ENCODE measurements at places on chromosomes 2 and 18.
A peak's percentile ranks its signal among the peaks of the same experiment; 100 is the strongest.

- DNase-seq, result no peak
Observed at GRCh38 chr2:29615841-29616240, 305.5 kb downstream of the ALK start.

GRCh38 chr18:56977309-56977708, 169.6 kb upstream of the BOD1L2 start:
- no peak for DNase-seq

- no peak for DNase-seq
Observed at GRCh38 chr2:98461498-98462049, 16.9 kb downstream of the INPP4A start.

DNA sequence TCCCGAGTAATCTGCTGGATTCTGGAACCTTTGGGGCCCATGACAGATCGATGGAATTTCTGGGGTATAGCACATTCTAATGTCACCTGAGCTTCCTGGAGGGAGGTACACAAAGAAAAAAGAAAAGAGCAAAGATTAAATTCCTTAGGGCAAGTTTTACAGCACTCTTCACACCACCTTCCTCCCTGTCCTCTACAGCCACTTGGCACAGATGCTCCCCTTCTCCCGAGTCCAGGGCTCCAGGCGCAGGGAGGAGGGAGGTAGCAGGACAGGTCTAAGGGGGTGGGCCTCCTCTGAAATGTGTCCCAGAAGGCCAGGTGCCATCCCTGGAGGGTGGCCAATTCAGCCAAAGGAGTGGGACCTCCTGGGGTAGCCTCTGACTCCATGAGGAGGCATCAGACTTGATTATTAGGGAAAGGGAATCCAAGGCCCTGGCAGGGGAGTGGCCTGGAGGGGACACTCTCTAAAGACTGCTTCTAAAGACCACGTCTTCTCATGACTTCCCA, 50.3 kb downstream of the ANO7 start:
- DNase-seq, result no peak

DNA sequence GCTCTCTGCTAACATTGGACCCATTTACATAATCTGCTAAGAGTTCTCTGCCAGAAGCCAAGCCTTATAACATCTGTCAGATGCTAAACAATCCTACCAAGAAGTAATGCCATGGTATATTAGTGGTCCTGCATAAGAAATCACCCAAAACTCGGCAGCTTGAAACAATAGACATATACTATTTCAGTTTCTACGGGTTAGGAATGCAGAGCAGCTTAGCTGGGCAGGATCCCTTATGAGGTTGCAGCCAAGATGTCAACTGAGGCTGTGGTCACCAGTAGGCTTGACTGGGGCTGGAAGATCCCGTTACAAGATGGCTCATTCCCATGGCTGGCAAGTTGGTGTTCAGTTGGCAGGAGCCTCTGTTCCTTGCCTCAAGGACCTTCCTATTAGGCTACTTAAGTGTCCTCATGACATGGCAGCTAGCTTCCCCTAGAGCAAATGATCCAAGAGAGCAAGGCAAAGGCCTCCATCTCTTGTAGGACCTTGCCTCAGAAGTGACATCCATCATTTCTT, 25.1 kb upstream of the SOS1 start:
- no peak for DNase-seq

GRCh38 chr2:196823750-196824522, 14.8 kb upstream of the C2orf66 start:
- DNase-seq, result peak; percentile 57

DNA sequence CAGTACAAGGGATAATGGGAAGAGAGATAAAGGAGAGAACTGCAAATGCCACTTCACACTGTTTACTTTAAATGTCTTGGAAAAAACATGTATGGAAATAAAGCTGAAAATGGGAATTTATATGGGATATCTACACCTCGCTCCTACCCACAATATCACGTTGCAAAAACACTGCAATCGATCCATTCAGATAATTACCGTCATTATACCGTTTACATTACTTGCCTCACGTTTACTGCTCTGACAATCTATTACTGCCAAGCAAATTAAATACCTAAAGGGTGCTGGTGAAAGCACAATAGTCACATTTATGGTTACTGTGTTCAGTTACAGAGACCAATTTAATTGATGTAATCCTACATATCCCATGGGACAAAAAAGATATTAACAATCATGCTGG, 214.7 kb upstream of the LYPD1 start:
- no peak for DNase-seq

GRCh38 chr18:48937869-48938750, 12.7 kb downstream of the SMAD7 start:
- no peak for DNase-seq

- no peak for DNase-seq
Observed at GRCh38 chr2:220282236-220282635, 654.8 kb downstream of the SLC4A3 start.

- DNase-seq, result no peak
Observed at GRCh38 chr18:63348508-63349136, 18.4 kb downstream of the KDSR start.

GRCh38 chr18:23723121-23723520, 33.9 kb downstream of the LAMA3 start:
- DNase-seq, result no peak

- no peak for DNase-seq
Observed at GRCh38 chr18:37527395-37527794, 38.2 kb downstream of the CELF4 start.

DNA sequence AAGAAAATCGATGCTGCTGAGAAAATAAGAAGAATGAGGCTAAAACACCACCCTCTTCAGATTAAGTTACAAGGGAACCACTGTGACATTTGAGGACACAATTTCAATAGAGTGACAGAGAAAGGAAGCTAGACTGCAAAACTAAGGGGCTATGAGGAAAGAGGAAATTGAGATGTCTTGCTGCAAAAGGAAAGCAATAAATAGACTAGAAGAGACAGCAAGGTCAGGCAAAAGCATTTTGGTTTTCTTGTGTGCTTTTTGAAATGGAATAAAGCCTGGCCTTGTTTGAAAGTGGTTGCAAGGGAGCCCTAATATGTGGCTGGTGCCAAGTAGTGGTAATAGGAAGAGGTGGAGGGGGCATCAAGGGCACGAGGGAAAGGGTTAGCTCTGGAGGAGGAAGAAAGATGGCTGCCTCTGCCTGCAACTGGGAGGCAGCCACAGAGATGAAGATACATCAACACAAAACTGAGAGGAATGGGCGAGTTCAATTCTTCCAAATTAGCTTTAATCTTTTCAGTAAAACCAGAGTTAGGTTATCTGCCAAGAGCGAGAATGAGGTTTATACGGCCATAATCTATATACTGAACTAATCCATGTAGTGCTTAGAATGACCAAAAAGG, 1.2 kb upstream of the MRO start:
- DNase-seq, result no peak

DNA sequence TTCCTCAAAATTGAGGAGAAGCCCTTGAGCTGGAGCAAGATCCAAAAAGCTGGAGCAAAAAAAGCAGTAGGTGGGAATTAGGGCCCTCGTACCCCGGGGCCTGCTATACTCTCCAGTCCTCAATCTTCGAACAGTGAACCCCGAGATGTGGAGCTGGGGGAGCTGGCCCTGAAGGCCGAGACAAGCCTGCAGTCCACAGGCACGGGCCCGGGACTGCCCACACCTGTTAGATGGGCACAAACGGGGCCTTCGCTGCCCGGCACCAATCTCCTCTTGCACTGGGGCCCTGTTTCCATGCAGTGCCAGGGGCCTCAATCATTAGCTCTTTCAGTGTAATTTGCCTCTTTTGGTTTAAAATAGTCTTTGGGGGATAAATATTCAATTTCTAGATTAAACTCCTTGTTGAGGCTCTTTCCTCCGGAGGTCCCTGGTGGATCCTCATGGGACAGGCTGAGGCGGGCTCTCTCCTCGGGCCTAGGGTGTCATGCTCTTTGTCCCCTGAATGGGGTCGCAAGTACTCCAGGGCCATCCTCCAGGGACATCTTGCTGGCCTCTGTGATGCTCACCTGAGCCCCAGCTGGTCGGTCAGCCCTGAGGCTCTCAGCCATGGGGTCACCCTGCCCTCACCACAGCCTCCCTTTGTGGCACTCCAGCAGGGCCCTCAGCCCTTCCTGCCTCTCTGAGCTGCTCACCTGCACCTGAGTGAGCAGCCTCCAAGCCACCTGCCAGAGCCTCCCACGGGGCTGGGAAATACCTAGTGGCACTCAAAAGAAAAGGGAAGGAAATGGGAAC, 223.6 kb downstream of the ALPK2 start:
- no peak for DNase-seq

- DNase-seq, result no peak
Observed at GRCh38 chr2:233462826-233463470, 103.6 kb downstream of the USP40 start.

DNA sequence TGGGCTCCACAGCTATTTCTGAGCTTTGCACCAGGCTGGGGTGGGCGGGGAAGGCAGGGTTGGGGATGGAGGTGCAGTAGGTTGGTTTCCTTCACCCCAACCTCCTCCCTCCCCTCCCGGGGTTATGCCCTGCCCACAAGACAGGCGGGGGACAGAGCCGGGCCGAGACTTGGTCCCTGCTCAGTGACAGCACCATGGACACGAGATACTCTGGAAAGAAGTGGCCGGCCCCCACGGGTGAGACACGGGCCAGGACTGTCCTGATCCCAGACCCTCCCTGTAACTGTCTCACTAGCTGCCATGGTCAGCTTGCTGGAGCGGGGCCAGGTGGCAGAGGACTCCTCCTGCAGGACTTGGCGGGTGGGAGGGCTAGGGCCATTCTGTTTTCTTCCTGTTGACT, 59.7 kb downstream of the DYSF start:
- no peak for DNase-seq

DNA sequence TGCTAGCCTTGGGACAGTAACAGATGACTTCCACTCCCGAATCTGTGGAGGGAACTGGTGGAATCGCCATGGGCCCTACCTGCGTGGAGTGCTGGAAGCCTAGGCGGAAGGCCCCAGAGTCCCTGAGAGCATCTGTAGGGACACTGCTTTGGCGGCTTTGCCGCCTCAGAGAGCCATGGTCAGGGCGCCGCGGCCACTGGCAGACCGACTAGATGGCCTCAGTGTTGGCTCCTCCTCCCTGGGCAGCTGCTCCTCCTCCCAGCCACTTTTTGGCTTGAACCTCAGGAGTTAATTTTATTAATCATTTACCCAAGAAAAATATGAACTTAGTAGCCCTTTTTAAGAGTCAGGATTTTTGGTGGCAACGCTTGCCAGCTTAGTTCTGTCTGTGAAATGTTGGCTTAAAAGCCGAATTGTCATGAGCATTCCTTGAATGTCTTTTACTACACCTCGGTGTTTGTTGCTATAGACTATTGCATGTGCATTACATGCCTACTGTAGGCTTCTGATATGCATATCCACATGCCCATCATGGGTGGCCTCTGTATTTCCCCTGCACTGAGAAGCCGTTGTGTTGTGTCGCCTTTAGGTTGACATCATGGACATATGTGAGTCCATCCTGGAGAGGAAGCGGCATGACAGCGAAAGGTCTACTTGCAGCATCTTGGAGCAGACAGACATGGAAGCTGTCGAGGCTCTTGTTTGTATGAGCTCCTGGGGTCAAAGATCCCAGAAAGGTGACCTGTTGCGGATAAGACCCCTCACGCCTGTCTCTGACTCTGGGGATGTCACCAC, 2.4 kb downstream of the KLF11 start:
- DNase-seq, result no peak

DNA sequence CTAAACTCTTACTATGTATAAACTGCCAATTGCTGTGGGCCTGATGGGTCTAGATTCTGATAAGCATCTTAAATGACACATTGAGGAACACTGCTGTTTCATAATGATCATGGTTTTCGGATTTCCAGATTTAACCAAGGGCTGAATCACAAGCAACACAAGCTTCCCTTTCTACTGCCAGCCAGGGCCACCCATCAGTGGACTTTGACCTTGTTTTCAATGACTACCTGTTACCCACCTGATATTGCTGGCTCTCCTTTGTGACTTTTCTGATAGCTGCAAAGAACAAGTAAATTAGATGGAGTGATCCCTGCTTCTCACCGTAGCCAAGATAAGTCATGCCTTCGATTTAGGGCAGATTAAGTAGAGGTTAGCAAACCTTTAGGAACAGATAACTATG, 259.0 kb downstream of the PAX3 start:
- no peak for DNase-seq

- no peak for DNase-seq
Observed at GRCh38 chr2:81299841-81300240, 995.3 kb upstream of the LRRTM1 start.

DNA sequence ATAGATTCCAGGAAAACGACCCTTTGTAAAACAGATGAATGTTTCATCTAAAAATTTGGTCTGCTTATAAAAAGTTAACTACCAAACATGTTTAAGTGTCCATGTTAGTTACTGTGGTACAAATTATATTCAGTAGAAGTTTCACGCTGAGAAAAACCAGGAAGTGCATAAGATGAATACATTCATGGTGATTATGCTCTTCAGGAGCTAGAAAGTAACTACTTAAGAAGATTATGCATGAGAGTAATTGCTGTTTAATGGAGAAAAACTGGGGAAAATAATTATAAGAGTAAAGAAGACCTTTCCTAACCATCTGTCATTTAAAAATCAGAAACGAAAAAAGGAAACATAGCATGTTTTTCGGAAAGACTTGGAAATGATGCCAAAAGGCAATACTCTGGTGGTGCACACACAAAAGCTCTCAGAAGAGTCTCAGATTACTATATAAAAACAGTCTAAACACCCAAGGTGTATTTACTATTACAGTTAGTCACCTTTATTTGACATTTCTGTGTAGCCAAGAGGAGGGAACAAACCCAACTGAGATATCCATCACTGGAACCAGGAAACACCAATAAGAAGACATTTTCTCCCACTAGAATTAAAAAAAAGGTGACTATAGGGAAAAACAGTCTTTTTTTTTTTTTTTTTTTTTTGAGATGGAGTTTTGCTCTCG, 38.8 kb upstream of the METTL21A start:
- no peak for DNase-seq

- no peak for DNase-seq
Observed at GRCh38 chr2:46273225-46273863, 23.9 kb upstream of the EPAS1 start.

GRCh38 chr2:191601060-191601459, 76.9 kb upstream of the NABP1 start:
- no peak for DNase-seq

DNA sequence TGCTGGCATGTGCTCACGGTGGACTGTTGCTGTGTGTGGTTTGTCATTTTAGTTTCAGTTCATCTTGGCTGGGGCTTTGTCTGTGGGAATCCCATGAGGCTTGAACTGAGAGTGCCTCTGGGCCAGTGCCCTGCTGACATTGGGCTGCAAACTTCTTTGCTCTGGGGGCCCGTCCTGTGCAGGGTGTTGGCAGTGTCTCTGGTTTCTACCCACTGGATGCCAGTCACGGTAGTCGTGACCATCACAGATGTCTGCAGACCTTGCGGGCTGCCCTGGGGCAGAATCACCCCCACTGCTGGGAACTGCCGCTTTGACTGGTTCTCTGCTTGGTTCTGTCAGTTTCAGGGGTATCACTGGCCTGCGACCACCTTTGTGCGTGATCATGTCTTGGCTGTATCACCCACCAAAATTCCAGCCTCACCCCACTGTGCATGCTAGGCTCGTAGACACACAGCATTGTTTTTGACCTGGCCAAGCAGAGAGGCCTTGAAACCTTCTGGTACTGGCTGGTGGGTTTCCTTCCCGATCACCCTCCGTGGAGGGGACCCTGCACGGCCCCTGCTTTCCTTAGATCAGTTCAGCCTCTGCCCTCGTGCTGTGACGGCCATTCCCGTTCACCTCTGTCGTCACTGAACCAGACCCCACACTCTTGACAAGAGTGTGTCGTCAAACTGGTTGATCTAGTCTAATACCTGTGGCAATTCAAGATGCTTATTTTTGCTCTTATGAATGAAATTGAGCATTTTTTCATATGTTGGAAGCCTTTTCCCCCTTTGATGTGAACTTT, 57.6 kb downstream of the KCNG2 start:
- no peak for DNase-seq
